Suppressor macrophage treated with lipopolysaccharide for 1 hour (primary cell): ENCODE measurements at places on chromosomes 7 and 10.

- no peak for DNase-seq
These were observed 84.7 kb downstream of the ADCY1 start for GRCh38 chr7:45658716-45659495.

GRCh38 chr10:4195213-4195612 lies 410.2 kb upstream of the KLF6 start:
- DNase-seq: peak; percentile 48

- no peak for DNase-seq
These were observed 112.0 kb downstream of the PFKFB3 start for GRCh38 chr10:6314620-6315205.

DNA sequence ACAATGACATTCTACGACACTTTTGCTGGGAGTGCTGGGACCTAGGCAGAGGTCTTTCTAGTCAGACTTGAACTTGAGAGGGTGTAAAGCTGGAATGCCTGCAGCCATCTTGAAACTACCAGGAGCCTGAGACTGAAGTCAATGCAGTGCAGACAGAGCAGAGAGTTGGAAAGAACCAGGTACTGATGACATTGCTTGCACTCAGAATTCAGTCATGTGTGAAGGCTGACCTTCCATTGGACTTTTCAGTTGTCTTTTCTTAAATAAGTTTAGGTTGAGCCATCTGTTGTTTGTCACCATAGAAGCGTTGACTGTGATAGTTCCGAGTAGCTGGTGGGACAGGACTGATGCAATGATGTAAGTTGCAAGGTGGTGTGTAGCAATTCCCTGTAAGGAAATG lies 3.1 kb upstream of the PLPP4 start:
- no peak for DNase-seq

- DNase-seq: no peak
These were observed 1040.0 kb downstream of the SORCS3 start for GRCh38 chr10:105681051-105681450.

- DNase-seq: peak; percentile 37
These were observed 126.4 kb downstream of the RNLS start for GRCh38 chr10:88456730-88457129.

DNA sequence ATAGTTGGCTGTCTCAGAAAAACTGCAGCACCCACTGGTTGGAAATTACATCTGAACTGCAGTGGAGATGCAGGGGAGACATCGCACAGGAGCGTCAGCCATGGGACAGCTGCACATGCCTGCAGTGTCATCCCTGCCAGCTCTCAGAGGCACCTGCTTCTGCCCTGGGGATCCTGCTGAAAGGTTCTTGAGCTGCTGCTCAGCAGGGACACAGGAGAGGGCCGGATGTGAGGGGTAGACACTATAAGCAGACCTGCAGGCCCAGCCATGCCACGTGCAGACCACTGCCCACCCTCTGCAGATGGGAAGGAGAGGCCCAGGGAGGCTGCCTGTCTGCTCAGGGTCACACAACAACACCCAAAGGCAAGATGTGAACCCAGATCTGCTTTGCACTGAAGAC lies 601.4 kb downstream of the DNAJB6 start:
- DNase-seq: no peak

DNA sequence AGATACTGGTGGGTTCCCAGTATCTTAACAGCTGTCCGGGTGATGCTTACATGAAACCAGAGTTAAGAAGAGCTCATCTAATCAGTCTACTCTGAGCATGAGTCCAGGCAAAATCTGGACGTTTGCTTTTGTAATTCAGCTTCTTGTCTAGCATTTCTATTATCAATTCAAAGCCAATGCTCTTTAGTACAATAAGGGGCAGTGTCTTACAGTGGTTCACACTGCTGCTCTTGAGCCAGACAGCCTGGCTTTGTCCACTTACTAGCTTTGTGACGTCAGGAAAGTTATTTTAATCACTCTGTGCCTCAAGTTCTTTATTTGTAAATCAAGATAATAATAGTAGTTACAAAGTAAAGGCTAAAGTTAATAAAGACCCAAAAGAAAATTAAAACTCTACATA lies 227.3 kb upstream of the TCF7L2 start:
- no peak for DNase-seq

- DNase-seq: no peak
These were observed 11.7 kb downstream of the NIPSNAP2 start for GRCh38 chr7:55975988-55976633.

DNA sequence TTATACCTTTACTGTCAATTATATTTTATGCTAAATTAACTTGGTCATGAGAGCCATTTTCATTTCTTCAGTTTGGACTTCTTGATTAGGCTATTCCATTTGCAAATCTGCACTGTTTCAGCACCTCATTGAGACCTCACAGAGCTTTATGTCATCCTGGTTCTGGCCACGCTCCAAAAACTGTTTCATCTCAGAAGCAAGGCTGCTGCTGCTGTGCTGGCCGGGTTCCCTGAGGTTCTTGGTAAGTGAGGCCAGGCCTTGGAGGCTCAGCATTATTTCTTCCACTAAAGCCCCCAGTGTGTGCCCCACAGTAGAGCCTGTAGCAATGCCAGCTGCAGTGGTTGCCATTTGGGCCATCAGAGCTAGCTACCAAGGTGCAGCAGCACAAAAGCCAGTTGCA lies 7.8 kb upstream of the ZNF485 start:
- DNase-seq: no peak

DNA sequence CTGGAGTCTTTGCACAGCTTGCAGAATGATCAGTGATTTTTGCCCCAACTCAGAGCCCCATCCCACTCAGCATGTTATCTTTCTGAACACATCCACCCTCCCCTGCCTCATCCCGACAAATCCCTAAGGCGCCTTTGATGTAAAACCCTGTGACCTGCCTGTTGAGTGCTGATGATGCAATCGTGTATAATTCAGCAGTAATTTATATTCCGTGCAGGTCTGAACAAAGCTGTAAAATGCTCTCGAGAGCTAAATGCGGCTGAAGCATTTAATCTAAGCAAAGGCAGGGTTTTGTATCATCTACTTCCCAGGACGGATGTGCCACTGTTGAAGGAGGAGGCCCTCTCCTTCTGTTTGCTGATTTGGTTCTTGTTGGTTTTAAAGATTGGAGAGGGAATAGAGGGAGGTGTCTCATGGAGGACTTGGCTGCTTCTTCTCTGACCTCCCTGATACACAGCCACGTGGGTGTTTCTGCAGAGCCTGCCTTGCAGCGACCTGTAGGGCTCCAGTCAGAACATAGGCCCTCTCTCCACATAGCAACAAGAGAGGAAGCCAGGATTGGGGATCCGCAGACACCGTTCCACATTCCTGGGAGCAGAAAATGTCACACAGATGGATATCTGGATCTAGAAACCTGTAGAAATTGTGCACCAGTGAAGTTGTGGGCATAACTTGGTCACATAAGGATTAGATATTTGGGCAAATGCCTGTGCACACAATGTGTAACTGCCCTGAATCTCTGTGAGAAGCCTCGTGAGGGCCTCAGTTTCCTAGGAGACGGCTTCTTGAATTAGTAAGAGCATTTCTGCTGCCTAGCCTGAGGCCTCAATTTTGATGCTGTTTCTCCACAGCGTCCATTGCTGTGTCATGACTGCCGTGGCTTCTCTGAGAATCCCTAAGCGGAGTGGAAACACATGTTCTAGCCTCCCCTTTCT lies 90.2 kb upstream of the AGK start:
- no peak for DNase-seq

DNA sequence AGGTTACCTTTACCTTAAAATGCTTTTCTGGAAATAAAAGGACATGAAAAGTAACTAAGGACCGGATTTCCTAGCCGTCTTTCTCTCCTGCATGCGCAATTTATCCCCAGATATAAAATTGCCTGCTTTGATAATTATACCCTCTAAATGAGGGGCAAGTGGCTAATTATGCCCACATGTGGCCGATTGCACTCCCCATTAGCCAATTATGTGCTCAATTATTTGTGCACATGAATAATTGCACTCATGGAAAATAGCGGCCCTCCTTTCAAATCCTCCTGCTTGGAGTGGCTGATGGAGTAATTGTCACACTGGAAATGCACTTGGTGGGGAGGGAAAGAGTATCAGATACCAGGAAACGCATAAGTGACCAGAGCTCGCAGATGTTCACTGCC lies 66.4 kb upstream of the ATRNL1 start:
- no peak for DNase-seq

DNA sequence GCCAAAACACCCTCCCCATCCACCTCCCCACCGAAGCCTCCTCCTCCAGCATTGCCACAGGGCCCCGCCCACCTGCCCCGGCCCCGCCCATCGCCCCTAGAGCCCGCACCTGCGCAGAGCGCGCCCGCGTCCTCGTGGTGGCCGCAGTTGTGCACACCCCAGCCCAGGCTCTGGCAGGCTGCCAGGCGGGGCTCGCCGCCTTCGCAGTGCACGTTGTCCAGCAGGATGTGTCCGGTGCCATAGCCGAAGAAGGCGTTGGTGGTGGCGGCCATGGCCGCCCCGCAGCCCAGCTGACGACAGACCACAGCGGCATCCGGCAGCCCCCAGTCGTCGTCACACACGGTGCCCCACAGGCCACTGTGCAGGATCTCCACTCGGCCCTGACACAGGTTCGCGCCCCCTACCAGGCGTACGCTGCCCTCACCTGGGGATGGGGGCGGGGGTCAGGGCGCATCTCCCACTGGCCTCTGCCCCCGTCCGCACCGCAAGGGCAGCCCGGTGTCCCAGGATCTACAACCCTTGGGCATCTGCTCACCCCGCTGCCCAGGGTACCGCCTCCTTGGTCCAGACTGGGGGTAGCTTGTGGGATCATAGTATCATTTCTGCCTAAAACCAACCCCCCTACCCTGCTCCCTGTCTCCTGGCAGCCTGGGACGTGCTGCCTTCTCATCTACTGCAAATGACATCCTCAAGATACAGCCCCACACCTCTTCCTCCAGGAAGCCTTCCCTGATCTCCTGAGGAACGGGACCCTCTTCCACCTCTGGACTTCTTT lies 11.9 kb downstream of the SSC4D start:
- peak; percentile 76 for DNase-seq
